Myocyte (in vitro differentiated cells): ENCODE measurements at places on chromosomes 6 and 20. TPM values are rescaled to one million over a fixed set of nuclear protein-coding genes. Genes with fewer than 3 reads are reported as not detected.

GRCh38 chr20:45833030-45833882 is at the start of gene SNX21:
SNX21 (plus strand) TSS chr20:45833799; CDS start chr20:45833920, 121 bp downstream.
- DNase-seq: peak; percentile 95

DNA sequence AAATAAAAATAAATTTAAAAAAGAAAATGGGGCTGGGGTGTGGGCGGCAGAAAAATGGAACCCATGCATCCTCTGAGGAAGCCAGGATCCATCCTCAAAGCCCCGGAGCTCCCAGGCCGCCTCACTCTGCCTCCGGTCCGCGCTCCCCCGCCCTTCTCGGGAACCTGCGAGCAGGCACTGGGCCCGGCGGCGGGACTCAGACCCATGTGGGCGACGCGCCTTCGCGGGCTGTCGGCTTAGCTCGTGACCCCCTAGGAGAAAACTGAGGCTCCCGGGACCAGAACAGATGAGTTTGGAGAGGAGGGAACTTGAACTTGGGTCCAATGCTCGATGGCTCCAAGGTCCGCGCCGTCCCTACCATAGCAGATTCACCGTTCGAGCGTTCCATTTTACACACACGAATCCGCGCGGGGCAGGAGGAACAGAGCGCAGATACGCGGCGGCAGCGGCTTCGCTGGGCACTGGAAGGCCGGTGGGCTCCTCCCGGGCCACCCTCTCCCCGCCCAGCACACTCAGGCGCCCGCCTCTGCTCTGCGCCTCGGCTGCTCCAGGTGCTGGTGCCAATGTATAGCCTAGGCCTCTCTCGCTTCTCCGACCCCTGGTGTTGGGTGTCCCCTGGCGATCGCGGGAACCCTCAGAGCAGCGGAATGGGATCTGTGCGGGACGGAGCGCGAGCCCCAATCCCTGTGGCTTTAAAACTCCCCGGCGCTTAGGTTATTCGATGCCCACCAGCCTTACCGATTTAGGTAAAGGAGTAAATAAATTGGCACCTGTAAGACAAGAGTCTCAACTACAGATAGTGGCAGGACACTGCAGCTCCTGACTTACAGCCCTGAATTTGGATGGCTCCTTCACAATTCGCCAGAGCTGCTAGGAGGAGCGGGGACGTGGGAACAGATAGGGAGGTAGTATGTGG is 39.2 kb downstream of the DPPA5 start:
- no peak for DNase-seq

- DNase-seq: no peak
Observed at GRCh38 chr6:111818539-111819226, 54.6 kb downstream of the FYN start.

DNA sequence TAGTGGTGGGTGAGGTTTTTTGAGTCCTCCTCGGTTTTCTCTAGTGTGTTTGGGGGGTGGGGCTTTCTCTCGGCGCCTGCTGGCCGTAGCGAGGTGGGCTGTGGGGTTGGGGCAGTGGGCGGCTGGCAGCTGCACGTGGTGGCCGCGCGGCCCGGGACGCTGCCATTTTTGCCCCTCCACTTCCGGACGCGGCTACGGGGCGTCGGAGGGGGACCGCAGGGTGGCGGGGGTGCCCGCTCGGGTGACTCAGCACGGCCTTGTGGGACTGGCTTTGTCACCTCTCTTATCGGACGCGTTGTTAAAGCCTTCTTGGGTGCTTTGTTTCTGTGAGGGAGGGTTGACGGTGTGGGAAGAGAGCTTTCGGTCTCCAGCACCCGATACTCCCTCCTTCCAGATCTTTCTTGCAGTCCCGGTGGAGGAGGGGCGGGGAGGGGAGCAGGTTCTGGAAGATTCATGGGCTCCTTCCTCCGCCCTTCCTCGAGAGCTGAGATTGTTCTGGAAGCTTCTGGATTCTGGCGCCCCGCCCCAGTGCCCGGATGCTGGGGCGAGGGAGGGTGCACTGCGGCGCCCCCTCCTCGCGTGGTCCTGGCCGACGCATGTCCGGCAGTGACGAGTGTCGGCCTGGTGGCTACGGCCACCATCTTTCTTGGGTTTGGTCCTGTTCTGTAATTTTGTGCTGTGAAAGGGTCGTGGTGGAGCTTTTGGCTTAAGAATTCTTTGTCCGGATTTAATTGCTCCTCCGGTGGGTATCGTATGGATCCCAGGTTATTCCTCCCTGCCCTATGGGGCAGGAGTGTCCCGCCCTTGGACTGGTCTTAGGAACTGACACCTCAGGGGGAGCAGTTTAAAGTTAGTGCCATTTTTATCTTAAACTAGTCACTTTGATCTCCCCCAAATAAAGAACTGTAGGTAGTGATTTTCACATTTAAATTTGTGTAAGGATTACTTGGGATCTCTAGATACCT is 719 bp downstream of the HSP90AB1 start:
- peak; percentile 77 for DNase-seq

- DNase-seq: peak; percentile 78
Observed at GRCh38 chr6:82017288-82017687, 230.3 kb downstream of the IBTK start.

DNA sequence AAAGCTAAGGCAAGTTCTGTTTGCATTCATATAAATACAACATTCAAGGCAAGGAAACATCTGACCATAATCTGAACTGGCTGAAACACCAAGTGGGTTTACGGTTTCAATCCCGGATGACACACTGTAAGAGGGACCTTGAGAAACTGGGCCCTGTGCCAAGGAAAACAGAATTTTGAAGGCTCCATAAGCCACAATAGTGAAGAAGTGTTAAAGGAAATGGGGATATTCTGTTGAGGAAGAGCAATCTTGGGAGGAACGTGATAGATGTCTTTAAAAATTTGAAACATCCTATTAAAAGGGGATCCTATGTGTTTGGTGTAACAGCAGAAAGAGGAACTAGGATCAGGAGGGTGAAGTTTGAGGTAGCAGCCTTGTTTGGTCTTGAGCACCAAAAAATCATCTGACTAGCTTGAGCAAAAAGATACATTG is 82.4 kb upstream of the TAB2 start:
- DNase-seq: peak; percentile 79

DNA sequence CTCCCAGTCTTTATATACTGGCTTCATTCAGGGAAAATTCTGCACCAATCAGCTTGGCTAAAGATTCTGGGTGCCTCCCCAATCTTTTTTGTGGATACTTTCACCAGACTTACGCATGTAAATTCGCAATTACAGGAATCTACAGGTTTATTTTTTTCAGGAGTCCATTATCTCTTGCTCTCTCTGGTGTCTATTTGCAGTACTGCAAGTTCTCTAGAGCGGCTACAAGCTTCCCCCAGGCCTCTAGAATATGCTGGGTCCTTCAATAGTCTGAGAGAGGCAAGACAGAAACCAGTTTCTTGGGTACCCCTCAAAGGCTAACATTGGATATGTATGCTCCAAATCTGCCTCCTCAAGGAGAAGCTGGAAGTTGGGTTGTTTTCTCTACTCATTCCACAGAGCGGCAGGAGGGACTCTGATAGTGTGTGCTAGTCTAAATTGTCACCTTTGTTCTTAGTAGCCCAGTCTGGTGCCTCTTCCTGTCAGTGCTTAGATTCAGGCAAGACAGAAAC is 58.5 kb downstream of the SUN5 start:
- peak; percentile 22 for DNase-seq

DNA sequence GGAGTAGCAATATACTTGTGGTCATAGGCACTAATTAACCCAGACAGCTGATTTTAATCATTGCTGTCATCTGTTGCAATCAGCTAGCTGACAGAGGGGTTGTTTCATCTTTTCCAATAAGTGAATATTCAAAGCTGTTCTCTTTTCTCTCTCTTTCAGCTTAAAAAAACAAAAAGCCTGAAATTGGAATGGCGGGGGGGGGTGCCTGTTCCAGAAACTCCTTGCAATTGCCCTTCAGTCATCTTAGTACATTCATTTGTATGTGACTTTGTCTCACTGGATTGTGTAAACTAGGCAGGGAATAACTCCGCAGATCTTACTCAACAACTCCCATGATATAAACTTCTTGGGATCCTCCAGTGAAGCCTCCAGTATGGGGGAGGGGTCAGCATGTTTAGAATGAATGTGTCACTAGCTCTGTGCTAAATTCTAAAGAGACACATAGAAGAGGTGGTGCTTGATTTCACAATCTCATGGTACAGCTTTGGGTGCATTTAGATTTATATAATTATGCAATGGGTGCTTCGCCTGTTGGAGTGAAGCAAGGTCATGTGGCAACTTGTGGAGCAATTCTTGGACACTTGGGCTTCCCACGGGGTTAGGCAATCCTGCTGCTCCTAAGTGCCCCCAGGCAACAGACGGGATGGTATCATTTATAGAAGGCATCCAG is 40.1 kb downstream of the SLC24A3 start:
- no peak for DNase-seq

GRCh38 chr20:44054849-44055248 is 132.1 kb downstream of the JPH2 start:
- no peak for DNase-seq

GRCh38 chr6:20538131-20538662 is 3.9 kb downstream of the CDKAL1 start:
- DNase-seq: no peak

DNA sequence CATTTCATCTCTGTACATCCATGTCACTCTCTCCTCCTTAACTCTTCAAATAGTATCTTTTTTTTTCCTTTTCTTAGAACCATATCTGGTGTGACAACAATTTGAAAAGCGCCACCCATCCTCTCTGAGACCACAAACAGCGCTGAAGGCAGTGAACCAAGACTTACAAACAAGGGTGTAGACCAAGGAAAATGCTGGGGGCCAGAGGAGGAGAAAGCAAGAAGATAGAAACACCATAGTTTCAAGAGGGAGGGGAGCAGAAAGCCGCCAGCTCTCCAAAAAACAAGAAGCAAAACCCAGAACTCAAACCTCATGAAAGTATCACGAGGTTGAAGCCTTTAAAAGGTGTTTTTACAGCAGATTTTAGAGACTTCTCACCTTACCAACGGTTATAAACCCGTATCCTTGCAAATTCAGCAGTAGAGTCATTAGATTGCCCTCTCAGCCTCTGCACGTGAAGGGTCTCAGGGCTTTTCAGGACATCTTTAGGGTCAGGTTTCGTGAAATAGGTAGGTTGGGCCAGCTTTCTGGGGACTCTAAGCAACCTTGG is 13.3 kb upstream of the RIPOR2 start:
- DNase-seq: no peak

DNA sequence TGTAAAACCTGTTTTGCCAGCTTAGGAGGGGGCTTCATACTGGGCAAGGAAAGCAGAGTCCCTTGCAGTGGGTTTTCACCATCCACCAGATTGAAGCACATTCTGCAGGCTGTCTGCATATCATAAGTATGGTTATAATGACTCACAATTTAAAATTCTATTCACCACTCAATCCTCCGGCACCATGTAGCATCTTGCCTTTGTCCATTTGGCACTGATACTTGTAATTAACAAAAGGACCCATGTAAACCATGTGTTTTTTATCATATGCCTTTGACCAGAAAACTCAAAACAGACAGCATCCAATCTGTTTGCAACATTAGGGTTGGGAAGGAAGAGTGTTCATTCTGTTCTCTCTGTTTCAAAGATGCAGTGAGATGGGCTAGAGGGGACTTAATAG is 3.0 kb downstream of the CD83 start:
- DNase-seq: no peak

GRCh38 chr20:57064836-57065235 is 201.6 kb downstream of the BMP7 start:
- DNase-seq: no peak

- DNase-seq: no peak
Observed at GRCh38 chr6:100959280-100959679, 78.2 kb upstream of the ASCC3 start.

PRND gene
- 0.42 TPM in 1 of 2 replicates, not detected in the other for total RNA-seq

TFAP2D gene
- not detected in 2 replicates for total RNA-seq

TCP11 gene
- not detected in 2 replicates for total RNA-seq

MUCL3 gene
- total RNA-seq: not detected in 2 replicates

EBF4 gene
- total RNA-seq: 0.31 and 0.94 TPM in 2 replicates

PPP1R14C gene
- not detected in 2 replicates for total RNA-seq

SLC22A2 gene
- not detected in 2 replicates for total RNA-seq

RAD21L1 gene
- total RNA-seq: 0.08 and 0.57 TPM in 2 replicates
